ENCODE measurements at places on chromosomes 2 and 18.

DNA sequence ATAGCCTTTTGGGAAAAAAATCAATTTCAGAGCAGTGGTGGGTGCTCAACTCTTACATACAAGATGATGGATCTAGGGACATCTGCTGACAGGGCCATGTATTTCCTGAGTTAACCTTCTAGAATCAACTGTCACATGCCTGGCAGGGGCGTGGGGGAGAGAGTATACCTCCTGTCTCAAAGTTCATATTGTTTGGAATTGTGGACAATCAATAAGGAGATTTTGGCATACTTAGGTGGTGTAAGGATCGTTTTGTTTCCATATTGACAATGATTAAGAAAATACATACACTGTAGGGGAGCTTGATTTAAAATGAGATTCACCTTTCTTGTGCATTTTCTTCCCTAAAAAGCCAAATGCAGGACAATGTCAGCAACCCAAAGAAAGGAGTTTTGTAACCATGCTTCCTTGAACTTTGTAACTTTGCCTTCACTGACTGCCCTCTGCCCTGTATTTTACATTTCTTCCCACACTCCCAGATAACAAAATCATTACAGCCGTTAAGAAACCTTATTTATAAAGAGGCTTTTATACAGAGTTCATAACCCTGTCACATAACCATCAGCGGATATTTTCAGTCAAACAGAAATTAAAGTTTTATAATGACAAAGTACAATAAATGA lies 88.4 kb downstream of the MEP1B start:
- DNase-seq = no peak

- no peak for DNase-seq
These were observed 364.5 kb upstream of the RGPD4 start for GRCh38 chr2:107462181-107462580.

DNA sequence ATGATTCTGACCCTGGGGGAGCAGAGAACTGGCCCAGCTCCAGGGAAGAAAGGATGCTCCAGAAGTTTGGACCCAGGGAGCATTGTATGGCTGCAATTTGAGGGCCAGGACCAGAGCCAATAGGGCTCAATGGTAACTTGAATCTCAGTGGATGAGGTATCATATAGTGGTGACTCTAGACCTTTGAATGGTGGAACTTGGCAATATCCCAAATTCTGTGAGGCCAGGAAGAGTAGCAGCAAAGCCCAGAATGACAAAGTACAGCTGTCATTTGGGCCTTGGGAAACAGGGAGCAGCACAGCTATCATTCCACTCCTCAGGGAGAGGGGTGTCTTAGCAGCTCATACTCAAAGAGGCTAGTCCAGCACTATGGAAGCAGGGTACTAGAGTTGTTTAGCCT lies 332.9 kb upstream of the RBMS1 start:
- DNase-seq = no peak

DNA sequence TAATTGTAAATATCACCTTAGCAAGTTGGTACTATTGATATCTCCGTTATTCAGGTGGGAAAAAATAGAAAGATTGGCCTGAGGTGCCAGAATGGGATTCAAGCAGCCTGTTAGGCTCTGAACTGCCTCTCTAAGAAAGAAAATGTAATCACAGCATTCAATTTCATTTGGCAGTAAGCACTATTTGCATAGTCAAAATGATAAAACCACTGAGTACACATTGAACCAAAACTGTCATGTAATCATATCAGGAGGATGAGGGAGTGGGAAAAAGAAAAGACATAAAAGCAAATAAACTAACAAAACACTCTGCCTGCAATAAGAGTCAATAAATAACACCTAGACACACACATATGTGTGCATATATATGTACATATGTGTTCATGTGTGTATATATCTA lies 103.9 kb upstream of the TACR1 start:
- no peak for DNase-seq

DNA sequence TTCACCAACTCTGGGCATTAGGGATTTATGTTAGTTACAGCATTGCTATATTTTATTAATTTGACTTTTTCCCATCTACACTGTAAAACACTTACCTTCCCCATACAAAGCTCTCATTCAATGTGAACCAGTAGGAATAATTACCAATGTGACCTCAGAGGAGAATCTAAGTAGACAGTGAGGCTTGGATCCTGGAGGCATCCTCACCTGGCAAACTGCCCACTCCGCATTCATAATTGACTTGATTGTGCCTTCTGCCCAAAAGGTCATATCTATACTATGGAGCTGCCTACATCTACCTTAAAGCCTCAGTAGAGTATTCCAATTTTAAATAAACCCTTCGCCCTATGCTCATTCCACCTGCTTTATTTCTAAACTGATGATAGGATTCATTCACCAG lies 45.4 kb upstream of the SCN1A start:
- no peak for DNase-seq

DNA sequence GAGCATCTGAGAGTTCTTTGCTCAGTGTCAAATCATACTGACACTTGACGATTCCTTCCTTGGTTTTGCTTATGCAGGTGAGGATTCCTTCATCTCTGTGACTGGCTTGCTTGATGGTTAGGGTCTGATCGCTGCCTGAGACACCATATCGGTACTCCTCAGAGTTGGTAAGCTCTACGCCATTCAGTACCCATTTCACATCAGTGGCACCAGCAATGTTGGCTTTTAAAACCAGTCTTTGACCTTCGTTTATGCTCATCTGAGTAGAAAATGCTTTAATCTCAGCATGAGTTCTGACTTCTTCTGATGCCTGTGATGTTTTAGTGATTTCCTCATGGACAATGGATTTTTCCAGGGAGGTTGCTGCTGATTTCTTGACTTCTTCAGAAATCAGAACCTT lies 48.4 kb downstream of the PLEKHA3 start:
- no peak for DNase-seq

DNA sequence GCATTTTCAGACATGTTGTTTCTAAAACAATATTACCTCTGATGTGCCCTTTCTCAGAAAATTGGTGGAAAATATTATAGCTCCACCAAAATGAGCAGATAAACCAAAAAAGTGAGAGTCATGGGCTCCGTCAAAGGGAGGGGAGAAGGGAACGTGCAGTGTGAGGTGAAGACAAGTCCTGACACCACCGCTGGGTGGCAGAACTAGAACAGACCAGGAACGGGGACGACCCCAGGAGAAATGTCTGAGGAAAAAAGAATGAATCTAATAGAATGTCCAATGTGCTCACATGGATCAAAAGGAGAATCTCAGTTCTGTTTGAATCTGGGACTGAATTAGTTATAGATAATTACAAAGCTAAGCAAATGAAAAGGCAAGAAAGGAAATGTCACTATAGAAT lies 22.6 kb upstream of the BCL2 start:
- DNase-seq = no peak

DNA sequence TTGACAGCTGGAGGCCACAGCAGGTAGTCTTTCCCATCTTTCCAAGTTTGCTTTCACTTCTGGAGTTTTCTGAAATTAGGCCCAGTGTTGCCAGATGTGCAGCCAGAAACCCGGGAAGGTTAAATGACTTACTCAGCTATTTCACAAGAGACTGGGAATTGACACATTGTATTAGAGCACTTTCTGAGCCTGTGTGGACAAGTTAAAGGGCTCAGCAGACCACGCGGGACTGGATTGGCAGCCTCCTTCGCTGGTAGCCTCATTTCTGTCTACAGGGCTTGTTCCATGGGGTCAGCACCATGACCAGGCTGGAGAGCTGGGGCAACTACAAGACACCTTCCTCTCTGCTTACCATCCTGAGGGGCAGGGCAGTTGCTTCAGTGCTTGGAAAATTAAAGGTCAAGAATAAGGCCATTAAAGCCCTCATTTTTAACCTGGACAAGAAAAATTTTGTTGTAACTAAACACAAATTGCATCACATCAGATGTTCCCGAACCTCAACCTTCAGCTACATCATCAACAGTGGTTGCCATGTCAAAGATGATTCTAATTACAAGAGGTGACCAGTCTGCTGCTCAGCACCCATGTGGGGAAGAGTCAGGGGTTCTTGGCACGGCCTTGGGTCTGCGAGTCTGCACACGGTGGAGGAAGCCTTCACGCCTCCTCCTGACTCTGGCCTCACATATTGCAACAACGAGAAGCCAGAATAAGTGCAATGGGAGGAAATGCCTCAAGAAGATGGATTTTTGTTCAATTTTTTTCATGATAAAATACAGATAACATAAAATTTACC lies 279.5 kb upstream of the RAB6C start:
- DNase-seq = no peak

DNA sequence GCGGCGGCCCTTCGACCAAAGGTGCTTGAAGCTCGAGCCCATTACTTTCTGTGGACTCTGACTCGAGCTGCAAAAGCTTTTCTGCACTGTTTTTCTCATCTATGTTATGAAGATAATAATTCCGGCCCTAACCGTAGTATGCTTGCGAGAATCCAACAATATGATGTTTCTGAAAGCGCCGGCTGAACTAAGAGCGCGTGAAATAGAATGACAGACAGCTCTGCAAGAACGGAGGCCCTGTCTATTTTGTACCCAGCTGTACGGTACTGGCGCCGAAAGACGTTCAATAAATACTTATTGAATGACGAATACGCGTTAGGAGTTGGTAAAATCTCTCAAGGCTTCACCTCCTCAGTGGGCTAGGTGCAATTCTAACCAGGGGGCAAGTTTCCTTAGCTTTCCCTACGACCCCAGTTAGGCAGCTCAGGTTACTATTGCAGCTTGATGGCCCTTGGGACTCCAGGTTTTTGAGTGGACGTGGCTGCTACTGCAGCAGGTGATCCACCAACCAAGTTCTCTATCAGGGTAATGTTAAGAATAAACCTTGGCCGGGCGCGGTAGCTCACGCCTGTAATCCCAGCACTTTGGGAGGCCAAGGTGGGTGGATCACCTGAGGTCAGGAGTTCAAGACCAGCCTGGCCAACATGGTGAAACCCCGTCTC lies 570 bp downstream of the SCRN3 start:
- no peak for DNase-seq

All from cortex of kidney (tissue), 1 donor.